ENCODE measurements at places on chromosomes 4 and X.

- peak; percentile 79 for DNase-seq
These were observed 37.3 kb downstream of the ACOX3 start for GRCh38 chr4:8403173-8403753.

- no peak for DNase-seq
These were observed 89.4 kb downstream of the IRF2 start for GRCh38 chr4:184384810-184385557.

DNA sequence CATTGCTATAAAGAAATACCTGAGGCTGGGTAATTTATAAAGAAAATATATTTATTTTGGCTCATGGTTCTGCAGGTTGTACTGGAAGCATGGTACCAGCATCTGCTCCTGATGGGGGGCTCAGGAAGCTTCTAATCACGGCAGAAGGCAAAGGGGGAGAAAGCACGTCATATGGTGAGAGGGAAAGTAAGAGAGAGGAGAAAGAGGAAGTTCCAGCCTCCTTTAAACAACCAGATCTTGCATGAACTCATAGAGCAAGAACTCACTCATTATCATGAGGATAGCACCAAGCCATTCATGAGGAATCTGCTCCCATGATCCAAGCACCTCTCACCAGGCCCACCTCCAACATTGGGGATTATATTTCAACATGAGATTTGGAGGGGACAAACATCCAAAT, 125.0 kb upstream of the GRPR start:
- no peak for DNase-seq

- no peak for DNase-seq
These were observed 26.7 kb downstream of the HERC3 start for GRCh38 chr4:88618782-88619485.

- DNase-seq, result no peak
These were observed 47.9 kb downstream of the TRIM2 start for GRCh38 chr4:153252122-153252521.

DNA sequence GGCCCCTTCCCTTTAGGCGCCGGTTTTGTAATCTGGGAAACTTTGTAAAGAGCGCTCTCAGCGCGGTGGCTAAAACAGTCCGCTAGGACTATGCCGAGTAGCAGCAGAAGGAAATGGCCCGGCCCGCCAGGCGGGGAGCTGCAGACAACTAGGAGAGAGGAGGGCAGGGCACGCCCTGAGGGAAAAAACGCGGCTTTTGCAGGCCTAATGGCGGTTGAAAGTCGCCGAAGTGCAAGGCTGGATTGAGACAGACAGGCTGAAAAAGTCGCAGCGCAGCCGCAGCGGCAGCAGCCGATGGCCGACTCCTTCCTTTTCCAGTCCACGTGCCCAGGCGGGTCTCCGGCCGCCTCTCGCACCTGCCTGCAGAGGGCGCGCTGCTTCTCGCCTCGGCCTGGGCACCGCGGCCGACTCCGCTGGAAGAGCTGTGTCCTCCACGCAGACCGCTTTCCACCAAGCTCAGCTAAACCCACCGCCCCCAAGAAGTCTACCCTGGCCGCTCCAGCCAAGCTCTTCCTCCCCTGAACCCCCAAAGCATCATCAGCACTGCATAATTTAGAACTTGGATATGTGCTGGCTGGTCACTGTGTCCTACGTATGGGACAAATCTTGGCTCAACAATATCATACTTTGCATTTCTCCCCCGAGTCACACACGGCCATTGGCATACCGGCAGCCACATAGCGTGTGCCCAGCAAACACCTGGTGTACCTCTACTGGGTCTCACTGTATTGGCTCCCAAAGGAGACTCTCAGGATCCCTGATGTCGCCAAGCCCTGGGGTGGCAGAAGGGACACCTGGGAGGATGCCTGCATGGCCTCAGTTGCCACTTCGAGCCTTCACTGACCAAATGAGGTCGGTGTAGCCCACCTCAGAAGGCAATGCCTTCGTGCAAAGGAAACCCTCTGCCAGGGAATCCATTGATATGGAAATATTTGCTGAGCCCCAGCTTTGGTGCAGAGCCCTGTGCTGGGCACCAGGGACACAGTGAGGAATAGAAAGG, 14.5 kb downstream of the SLC25A5 start:
- peak; percentile 53 for DNase-seq

GRCh38 chr4:184957446-184958115, 60.7 kb upstream of the HELT start:
- DNase-seq, result no peak
